ENCODE measurements at places on chromosomes 6 and 20. TPM values are rescaled to one million over a fixed set of nuclear protein-coding genes. Genes with fewer than 3 reads are reported as not detected.

GRCh38 chr6:63565727-63566596 lies 6.3 kb upstream of the LOC128125822 start:
- DNase-seq, result no peak

- no peak for DNase-seq
These were observed 26.8 kb upstream of the SLC9A8 start for GRCh38 chr20:49785852-49786175.

GRCh38 chr6:169008641-169009257 lies 244.9 kb downstream of the THBS2 start:
- no peak for DNase-seq

GRCh38 chr20:34720266-34720665 lies 16.1 kb downstream of the TP53INP2 start:
- DNase-seq, result no peak

Gene RHAG
- total RNA-seq, result not detected

- DNase-seq, result no peak
These were observed 34.7 kb downstream of the FILIP1 start for GRCh38 chr6:75458895-75459294.

DNA sequence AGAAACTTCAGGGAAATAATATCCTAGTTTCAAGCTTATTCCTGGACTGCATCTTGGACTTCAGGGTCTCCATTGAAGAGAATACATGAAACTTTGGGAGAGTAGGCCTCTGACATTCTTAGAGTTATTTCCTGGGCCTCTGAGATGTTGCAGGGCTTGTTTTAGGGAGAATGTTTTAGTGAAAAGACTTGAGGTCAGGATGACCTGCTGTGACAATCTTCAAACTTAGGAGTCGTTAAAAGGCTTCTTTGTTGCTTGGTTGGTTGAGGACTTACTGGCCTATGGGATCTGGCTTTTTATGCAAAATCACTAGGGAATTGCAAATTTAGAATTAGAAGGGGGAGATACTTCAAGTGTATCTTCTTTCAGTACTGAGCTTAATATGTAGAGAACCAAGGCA lies 613.2 kb upstream of the FLRT3 start:
- no peak for DNase-seq

DNA sequence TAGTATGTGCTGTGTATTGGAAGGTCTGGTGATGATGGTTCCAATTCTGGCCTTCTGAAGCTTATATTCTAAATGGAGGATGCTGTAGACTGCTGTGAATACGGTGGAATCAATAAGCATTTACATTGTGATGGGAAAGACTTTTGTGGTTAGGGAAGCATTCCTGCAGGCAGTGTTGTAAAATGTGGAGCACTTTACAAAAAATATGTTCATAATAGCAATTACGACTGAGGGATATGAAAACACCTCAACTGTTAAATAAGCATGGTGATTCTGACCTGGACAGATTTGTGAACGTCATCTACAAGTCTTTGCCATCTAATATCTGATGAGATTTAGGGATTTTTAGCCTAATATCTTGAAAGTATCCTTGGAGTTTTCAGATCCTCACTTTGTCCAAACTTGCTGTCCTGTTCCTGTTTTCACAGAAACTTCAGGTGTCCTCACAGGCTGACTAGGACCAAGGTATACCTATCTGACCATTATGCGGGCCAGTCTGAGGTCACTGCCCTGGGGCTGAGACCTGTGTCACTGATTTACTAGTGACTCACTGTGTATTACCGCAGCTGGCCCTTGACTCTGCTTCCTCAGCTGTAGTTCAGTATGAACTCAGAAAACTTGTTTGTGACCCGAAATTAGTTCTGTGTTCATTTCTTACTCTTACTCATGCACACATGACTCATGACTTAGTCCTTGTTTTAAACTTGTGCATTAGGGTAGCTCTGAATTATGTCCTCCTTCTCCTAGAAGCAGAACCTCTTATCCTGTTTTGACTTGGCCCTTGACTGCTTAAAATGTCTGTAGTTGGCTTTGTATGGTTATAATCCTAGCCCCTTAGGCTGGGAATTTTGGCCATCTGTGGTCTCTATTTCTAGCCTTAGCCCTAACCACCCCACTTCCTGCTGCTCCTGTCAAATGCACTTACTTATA lies 343.0 kb downstream of the CDKAL1 start:
- peak; percentile 87 for DNase-seq

DNA sequence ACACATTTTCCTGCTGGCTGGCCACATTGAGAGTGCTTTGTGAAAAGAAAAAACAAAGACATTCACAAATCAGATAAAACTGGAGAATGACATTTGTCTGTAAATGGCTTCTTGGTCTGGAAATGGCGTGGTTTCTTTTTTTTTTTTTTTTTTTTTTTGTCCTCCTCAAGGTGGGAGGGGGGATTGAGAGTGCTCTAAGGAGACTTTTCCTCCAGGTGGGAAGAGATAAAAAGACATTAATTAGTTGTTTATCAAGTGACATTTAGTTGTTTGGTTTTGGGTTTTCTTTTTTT lies 40.4 kb downstream of the GNAS start:
- no peak for DNase-seq

GRCh38 chr6:75526502-75527127 lies 33.0 kb upstream of the FILIP1 start:
- DNase-seq, result peak; percentile 72

DNA sequence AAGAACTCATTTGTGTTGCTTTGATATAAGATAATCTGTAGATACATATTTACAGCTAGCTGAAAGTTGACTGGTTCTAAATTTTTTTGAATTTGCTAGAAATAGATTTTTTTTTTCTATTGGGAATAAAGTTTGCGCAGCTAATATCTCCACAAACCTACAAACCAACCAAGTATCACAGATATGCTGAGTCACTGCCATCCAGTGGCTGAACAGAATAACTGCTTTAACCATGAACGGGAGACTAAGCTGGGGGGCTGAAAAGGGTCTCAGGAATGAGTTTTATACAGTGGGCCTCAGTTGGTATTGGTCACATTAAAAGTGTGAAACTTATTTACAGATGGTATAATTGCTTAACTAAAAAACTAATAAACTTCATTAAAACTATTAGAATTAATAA lies 326.7 kb upstream of the CNR1 start:
- DNase-seq, result peak; percentile 28

- peak; percentile 25 for DNase-seq
These were observed 118.4 kb downstream of the FARS2 start for GRCh38 chr6:5379647-5380242.

Gene PKIB
- 5.2 TPM for total RNA-seq

Gene BMP7
- 11.8 TPM for total RNA-seq

Gene IPCEF1
- total RNA-seq, result 0.54 TPM

GRCh38 chr20:57351042-57351783 lies at the start of gene RAE1:
TSS of gene RAE1 (plus strand) at chr20:57351255. CDS start at chr20:57354039, 2,784 bp downstream.
- DNase-seq, result peak; percentile 91

DNA sequence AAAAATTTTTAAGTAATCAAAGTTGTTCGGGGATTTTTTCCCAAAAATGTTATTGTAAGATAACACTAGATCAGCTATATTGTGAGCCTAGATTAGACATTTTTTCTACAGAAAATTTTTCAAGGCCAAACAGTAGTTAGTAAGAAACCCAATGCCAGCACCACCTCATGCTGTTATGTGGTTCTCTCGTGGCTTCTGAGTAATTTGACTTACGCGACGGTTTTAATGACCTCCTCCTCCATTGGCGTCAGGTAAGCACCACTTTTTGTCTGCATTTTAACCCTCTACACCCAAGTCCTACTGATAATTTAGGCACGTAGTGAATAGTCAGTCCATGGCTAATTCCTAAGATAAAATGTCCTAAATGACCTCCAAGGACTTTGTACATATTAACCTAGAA lies 9.7 kb downstream of the RPS6KA2 start:
- no peak for DNase-seq

GRCh38 chr6:157517601-157518359 lies 136.8 kb downstream of the ZDHHC14 start:
- no peak for DNase-seq

DNA sequence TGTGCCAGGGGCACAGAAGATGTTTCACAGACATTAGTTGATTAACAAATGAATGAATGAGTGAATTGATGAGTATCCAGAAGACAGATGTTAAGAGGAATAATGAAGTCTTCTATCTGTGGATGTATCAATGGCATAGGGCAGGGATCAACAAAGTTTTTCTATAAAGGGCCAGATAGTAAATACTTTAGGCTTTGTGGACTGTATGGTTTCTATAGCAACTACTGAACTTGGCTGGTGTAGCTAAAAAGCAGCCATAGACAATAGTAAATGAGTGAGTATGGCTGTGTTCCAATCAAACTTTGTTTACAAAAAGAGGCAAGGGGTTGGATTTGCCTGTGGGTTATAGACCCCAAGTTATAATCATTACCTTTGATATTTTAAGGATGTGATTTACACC lies 144.0 kb downstream of the PRL start:
- no peak for DNase-seq

DNA sequence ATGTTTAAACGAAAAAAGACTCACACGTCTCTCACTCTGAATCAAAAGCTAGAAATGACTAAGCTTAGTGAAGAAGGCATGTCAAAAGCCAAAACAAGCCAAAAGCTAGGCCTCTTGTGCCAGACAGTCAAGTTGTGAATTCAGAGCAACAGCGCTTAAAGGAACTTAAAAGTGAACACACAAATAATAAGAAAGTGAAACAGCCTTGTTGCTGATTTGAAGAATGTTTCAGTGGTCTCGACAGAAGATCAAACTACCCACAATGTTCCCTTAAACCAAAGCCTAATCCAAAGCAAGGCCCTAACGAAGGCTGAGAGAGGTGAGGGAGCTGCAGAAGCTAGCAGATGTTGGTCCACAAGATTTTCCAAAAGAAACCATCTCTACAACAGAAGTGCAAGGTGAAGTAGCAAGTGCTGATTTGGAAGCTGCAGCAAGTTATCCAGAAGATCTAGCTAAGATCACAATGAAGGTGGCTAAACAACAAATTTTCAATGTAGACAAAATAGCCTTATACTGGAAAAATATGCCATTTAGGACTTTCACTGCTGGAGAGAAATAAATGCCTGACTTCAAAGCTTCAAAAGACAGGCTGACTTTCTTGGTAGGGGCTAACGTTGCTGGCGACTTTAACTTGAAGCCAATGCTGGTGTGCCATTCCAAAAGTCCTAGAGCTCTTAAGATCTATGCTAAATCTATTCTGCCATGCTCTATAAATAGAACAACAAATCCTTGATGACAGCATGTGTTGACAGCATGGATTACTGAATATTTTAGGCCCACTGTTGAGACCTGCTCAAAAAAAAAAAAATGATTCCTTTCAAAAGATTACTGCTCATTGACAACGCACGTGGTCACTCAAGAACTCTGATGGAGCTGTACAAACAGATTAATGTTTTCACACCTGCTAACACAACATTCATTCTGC lies 40.3 kb downstream of the SEC63 start:
- DNase-seq, result no peak

Gene HFE
- total RNA-seq, result 13.4 TPM

DNA sequence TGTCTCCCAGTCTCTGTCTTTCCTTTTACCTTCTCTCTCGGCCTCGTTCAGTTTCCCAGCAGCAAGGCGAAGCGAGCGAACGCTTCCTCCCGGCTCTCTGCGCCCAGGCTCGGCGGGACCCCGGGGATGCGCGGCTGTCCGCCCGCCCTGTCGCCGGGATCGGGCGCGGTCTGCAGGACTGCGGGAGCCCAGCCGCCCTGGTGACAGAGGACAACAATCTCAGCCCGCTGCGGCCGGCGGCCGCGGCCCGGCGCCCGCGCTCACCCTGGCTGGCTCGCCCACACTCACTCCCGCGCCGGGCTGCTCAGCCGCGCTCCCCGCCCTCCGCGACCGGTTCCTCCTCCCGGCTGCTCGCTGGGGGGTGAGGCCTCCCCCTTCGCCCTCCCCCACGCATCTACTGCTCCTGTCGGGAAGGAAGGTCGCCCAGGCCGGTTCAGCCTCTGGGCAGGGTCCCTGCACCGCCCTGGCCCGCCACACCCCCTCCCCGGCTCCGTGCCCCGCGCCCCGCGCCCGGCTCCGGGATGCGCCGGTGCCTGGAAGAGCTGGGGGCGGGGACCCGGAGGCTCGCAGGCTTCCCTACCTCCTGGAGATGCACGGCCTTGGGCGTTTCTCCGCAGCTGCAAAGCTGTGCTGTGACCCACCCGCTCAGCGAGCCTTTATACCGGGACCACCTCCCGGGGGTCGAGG lies 410 bp downstream of the SYNE1 start:
- no peak for DNase-seq

Gene PSMB9
- 120 TPM for total RNA-seq

DNA sequence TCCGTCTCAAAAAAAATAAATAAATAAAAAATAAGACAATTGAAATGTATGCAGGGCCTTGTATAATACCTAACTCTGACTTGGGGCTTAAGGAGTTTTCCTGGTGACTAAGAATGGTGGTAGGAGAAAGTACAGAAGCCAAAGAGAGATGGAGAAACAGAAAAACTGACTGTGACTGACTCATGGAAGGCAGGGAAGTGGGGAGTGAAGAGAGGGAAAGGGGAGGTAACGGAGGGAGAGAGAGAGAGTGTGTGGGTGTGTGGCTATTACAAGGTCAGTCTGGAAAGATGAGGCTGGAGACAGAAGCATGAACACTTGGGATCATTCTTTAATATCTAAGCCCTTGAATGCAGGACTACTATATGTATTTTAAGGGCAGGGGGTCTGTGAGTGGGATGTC lies 38.5 kb downstream of the SNRNP48 start:
- DNase-seq, result no peak

DNA sequence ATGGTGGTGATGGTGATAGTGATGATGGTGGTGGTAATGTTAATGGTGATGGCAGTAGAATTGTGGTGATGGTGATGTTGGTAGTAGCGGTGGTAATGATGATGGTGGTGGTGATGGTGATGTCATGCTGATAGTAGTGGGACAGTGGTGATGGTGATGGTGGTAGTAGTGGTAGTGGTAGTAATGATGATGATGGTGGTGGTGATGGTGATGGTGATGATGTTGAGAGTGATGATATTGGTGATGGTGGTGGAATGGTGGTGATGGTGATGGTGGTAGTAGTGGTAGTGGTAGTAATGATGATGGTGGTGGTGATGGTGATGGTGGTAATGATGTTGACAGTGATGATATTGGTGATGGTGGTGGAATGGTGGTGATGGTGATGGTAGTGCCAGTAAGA lies 128.8 kb downstream of the LPA start:
- no peak for DNase-seq

Gene CNR1
- 0.87 TPM for total RNA-seq

- no peak for DNase-seq
These were observed 13.4 kb upstream of the CBLN4 start for GRCh38 chr20:56018716-56019115.

GRCh38 chr6:167462514-167463312 lies 137.8 kb downstream of the TTLL2 start:
- no peak for DNase-seq

DNA sequence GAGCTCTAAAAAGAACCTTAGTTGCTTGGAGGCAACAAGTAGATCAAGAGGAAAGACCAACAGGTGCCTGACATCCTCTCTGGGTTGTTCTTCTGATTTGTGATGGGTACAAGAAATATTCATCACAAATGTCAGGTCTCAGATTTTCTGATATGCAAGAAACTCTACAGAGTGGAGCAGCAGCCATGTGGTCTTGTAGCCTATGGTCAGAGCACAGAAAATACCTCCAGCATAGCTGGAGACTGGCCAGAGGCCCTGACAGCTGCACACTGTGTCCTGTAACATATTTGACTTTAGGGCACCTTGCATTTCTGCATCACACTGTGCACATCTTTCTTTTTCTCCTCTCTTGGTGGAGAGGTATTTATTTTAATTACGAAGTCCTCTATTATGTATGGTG lies 116.3 kb downstream of the GMPR start:
- no peak for DNase-seq

- no peak for DNase-seq
These were observed 24.5 kb upstream of the CARMIL1 start for GRCh38 chr6:25254671-25255070.

Gene HRH3
- not detected for total RNA-seq

- no peak for DNase-seq
These were observed 39.5 kb upstream of the ZFAND3 start for GRCh38 chr6:37779902-37780628.

Data from H4 (cell line).